D341Med (cell line): ENCODE measurements at places on chromosomes 3 and 15.

DNA sequence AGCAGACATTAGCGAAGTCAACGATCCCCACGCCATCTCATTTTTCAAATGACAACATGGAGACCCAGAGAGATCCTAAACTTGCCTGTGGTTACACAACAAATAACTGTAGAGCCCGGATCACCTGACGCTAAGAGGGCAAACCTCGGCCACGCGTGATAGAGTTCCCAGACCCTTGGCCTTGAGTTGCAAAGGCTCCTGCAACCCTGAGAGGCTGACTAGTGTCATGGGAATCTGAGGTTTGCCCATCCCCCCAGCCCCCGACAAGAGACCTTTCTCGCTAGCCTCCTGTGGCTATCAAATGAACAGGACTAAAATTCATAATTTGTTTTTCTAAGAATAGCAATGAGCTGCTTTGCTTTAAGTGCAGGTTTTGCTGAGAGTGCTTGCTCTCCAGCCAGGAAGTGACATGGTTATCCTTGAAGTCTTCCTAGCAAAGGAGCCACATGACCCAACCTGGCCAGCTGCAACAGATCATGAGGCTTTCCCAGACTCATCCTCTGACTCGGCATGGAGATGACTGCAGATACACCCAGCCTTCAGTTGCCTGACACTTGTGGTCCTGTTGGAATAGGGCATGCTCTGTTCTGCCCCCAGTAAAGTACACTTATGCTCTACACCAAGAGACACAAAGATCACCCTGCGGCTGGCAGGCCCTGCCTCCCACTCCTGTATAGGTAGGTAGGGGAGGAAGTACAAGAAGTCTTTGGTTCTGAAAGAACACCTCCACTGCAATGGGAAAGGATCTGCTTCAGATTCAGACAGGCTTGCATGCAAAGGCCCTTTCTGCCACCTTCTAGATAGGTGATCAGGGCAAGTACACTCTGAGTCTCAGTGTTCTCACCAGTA is 36.0 kb downstream of the MCF2L2 start:
- DNase-seq = no peak

DNA sequence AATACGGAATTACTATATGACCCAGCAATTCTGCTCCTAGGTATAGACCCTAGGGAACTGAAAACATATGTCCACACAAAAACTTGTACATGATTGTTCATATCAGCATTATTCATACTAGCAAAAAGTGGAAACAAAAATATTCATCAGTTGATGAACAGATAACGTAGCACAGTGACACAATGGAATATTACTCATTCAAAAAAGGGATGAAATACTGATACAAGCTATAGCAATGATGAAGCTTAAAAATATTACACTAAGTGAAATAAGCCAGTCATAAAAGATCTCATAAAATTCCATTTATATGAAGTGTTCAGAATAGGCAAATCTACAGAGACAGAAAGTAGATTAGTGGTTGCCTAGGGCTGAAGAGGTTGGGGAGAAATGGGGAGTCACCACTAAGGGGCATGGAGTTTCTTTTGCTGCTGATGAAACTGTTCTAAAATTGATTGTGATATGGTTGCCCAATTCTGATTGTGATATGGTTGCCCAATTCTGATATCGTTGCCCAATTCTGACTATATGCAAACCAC is 10.5 kb downstream of the C15orf61 start:
- no peak for DNase-seq

DNA sequence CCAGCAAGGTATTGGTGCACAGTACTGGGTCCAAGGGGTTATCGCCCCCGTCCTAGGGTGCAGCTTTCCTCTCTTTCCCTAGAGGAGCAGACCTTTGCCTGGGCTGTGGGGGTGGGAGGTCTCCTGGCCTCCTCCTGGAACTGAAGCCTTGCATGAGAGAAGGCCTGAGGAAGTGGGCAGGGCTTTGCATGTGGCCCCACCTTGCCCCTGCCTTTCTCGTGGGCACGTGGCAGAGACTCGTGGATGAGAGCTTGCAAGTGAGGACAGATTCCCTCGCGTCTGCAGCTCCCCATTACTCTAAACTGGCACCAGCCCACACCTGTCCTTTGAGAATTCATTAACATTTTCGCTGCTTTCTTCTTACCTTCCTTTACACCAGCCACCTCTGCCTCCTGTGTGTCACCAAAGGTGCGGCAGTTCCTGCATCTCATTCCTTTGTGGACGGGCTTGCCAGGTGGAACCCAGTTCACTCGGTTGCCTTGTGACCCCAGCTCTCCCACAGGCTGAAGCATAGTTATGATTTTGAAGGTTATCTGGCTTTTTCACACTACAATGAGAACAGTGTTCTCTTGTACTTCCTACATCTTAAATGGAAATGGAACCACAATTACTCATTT is 40.9 kb upstream of the NR2C2 start:
- DNase-seq = no peak

DNA sequence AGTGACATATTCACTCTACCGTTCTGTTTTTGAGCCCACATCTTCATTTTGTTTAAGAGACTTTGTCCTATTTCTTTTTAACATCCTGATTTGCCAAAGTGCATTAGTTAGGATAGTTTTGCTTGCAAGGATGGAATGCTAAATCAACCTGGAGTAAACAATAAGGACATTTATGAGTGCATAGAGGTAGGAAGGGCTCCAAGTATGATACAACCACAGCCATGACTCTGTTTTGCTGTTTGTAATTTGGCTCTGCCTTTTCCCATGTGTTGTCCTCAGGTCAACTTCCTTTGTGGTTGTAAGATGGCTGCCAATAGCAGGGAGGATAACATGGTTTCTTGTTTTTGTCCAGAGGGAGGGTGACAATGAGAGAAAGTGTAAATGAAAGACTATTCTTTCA is 66.4 kb upstream of the GOLIM4 start:
- DNase-seq = no peak

GRCh38 chr3:129829640-129830039 is 63.9 kb downstream of the TMCC1 start:
- DNase-seq = peak; percentile 49

GRCh38 chr3:111577798-111578685 is 17.1 kb downstream of the ZBED2 start:
- no peak for DNase-seq

GRCh38 chr3:168722091-168722490 is 626.4 kb upstream of the GOLIM4 start:
- no peak for DNase-seq

- DNase-seq = no peak
Measured at GRCh38 chr3:161406594-161407555, 35.6 kb upstream of the SPTSSB start.
